ENCODE measurements at places on chromosomes 12 and 14.

- DNase-seq: no peak
Observed at GRCh38 chr14:68878908-68879307, 86.0 kb upstream of the ZFP36L1 start.

DNA sequence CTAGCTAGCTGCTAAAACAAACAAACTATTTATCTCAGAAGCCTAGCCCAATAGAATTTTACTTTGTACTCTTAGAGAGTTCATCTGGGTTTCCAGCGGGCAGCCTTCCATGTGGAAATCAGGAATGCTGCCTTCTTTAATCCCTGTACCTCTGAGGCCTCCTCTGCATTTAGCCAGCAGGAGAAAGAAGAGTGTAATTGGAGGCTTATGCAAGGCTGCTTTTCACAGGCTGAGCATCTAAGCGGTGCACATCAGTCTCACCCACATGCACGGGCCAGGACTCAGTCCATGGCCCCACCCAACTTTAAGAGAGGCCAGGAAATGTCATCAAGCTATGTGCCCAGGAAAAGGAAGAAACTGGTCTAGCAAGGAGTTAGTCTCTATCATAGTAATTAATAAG, 14.0 kb upstream of the PTGDR start:
- DNase-seq: no peak

DNA sequence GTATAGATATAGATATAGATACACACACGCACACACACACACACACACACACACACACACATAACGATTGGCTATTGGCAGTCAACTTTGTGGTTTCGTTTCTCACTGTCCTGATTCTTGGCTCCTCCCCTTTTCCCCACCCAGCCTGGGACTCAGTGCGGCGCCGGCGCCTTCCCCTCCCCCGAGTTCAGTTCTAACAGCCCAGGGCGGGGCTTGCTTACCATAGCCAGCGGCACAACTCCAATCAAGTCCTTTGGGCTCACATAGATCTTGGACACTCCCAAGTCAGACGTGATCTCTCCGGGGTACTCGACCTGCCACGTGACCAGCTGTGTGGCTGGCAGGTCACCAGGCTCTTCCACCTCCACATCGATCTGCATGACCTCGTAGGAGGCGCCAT, 484.1 kb downstream of the GLT1D1 start:
- DNase-seq: no peak

- DNase-seq: no peak
Observed at GRCh38 chr14:42428996-42429395, 822.3 kb downstream of the LRFN5 start.

DNA sequence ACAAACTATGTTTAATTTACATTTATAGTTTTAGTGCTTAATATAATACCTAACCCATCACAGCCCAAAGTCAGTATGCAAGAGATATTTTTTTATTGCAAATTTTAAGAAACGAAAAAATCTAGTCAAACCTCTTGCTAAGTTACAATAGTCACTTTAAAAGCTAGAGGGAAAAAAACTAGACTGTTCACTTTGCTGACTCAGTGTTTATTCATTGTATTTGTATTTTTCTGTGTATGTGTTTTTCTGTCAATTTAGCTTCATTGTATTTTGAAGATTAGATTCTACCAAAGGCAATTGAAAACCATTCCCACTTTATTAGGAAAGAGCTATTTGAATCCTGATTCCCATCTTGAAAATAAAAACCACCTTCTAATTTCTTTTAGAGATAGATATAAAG, 891.5 kb downstream of the SLC16A7 start:
- DNase-seq: no peak
